ENCODE measurements at places on chromosomes 12 and 14.

- H3K27ac ChIP-seq = no peak overlapping the region
- H3K36me3 ChIP-seq = no peaks in the 10 kb centered on the region
- no peak overlapping the region for H3K4me3 ChIP-seq
- no peaks in the 10 kb centered on the region for H3K4me1 ChIP-seq
- no peaks in the 10 kb centered on the region for H3K27me3 ChIP-seq
- DNase-seq = no peak
These were observed 150.0 kb upstream of the CRY1 start for GRCh38 chr12:107243341-107243740.

DNA sequence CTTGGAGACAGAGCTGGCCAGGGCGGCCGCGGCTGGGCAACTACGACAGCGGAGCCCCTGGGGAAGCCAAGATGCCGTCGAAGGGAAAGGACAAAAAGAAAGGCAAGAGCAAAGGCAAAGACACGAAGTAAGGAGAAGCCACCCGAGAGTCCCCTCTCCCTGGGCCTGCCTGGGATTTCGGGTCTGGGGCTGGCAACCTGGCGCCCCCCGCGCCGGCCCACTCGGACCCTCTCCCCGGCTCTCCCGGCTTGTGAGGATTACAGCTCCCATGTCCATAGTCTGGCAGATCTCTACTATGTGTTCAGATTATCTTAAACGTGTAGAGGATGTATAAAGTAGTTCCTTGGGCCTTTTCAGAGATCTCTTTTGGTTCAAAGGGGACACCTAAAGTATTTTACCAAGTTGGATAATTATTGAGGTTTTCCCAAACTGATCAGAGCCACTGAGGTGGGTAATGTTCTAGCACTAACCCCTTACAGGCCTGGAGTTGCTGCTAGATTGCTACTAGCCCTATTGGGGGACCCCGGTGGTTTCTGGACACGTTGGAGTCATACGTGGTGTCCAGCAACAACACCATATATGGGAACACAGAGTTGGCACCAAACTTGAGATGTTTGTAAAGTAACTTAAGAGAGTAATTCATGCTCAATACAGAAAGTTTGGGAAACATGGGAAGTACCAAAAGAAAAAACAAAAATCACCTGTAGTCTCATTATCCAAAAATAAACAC is 424 bp downstream of the BBOF1 start:
- H3K27ac ChIP-seq = peak overlapping the region; percentile 99
- H3K4me3 ChIP-seq = peak overlapping the region; percentile 84
- no peaks in the 10 kb centered on the region for H3K27me3 ChIP-seq
- DNase-seq = no peak

DNA sequence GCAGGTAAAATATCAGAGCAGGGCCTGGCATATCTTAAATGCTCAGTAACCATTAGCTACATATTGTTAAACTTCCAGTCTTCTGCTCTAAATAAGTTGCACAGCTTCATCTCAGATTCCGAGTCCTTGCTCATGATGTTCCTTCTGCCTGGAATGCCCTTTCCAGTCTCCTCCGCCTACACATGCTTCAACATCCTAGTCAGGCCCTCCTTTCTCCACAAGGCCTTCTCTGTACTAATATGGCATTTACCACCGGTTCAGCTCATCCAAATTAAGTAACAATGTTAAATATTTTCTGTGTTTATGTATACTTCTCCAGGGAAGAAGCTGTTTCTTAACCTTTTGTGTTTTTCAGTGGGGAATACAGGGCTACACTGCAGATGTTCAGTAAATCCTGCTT is 8.5 kb downstream of the DHH start:
- no peak for DNase-seq
- H3K4me1 ChIP-seq = peaks cover 27% of the 10 kb centered on the region
- H3K27me3 ChIP-seq = peaks cover 19% of the 10 kb centered on the region
- H3K4me3 ChIP-seq = no peak overlapping the region

GRCh38 chr12:27104546-27104945 is 22.2 kb upstream of the C12orf71 start:
- H3K27ac ChIP-seq = no peak overlapping the region
- H3K4me1 ChIP-seq = no peaks in the 10 kb centered on the region
- DNase-seq = no peak
- H3K4me3 ChIP-seq = no peak overlapping the region
- H3K36me3 ChIP-seq = no peaks in the 10 kb centered on the region
- H3K27me3 ChIP-seq = no peaks in the 10 kb centered on the region

- H3K4me1 ChIP-seq = peaks cover 45% of the 10 kb centered on the region
- peak overlapping the region; percentile 68 for H3K27ac ChIP-seq
- no peaks in the 10 kb centered on the region for H3K36me3 ChIP-seq
- no peak for DNase-seq
- H3K4me3 ChIP-seq = no peak overlapping the region
These were observed 412.3 kb downstream of the RAD51B start for GRCh38 chr14:68231898-68232297.

DNA sequence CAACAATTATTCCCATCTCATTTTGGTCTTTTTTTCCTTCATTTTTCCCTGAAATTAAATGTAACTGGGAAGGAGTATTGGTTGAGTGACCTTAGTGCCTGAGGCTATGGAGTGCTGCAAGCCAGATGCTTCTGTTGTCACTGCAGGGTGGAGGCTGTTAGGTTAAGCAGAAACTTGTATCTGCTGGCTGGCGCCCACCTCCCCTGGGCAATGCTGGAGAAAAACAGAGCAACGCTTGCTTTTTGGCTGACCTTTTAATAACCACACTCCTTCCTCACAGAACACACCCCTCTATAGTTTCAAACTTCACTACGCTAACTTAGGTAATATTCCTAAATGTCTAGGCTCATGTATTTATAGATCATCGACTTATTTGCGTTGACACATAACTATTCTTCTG is 583.5 kb upstream of the NOVA1 start:
- no peaks in the 10 kb centered on the region for H3K4me1 ChIP-seq
- DNase-seq = no peak
- H3K36me3 ChIP-seq = no peaks in the 10 kb centered on the region
- H3K4me3 ChIP-seq = no peak overlapping the region
- H3K27me3 ChIP-seq = no peaks in the 10 kb centered on the region

DNA sequence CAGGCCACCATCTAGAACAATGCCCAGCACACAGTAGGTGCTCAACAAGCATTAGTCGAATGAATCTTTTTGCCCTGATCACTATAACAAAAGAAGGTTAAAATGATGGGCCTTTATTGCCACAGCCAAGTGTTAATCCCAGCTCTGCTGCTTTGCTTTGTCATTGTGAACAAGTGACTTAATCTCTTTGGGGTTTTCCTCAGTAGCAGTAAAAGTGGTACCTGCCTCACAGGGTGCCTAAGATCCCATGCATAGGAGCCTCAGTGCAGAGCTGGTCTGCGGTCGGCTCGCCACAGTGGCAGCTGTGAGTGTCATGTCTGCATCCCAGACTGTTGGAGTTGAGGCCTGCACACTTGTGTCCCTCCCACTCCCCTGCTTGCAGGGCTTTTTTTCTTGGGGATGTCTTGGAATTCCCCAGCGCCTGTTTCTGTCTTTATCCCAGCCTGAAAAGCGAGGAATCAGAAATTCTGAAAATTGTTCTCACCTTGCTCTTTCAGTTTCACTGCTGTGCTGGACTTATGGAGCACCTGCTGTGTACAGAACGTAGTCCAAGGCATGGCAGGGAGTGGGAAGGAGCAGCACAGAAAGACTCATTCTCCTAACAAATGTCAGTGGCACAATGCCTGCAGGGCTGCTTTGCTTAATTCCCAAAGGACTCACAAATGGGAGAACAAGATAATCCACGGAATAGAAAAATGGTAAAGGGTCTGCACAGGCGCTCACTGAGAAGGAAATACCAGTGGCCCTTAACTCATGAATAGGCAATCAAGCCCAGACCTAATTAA is 90.8 kb downstream of the EML1 start:
- peak; percentile 4 for DNase-seq
- H3K36me3 ChIP-seq = peaks cover 5% of the 10 kb centered on the region
- H3K27ac ChIP-seq = no peak overlapping the region
- peaks cover 21% of the 10 kb centered on the region for H3K4me1 ChIP-seq
- H3K27me3 ChIP-seq = no peaks in the 10 kb centered on the region

- no peaks in the 10 kb centered on the region for H3K27me3 ChIP-seq
- H3K27ac ChIP-seq = no peak overlapping the region
- no peaks in the 10 kb centered on the region for H3K36me3 ChIP-seq
- no peak overlapping the region for H3K4me3 ChIP-seq
These were observed 70.9 kb upstream of the ETV6 start for GRCh38 chr12:11578461-11578993.

GRCh38 chr12:48292040-48292439 is 58.7 kb downstream of the ZNF641 start:
- H3K4me1 ChIP-seq = peaks cover 10% of the 10 kb centered on the region
- H3K4me3 ChIP-seq = no peak overlapping the region
- no peaks in the 10 kb centered on the region for H3K27me3 ChIP-seq
- no peaks in the 10 kb centered on the region for H3K36me3 ChIP-seq
- no peak overlapping the region for H3K27ac ChIP-seq
- no peak for DNase-seq
